ENCODE measurements at places on chromosomes 4 and X.

DNA sequence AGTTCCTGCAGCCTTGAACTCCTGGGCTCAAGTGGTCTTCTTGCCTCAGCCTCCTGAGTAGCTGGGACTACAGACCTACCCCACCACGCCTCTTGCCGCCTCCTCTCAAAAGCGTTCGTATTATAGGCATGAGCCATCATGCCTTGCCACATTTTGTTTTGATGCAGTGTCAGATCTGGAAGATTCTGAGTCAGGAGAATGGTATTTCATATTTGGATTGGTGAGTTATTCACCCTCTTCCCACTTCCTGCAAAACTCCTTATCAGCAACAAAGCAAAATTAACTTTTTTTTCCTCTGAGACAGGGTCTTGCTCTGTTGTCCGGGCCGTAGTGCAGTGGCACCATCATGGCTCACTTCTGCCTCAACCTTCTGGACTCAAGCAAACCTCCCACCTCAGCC lies 29.6 kb downstream of the REST start:
- no peak for DNase-seq

- DNase-seq = no peak
Observed at GRCh38 chr4:184288451-184289178, 70.9 kb upstream of the ENPP6 start.

DNA sequence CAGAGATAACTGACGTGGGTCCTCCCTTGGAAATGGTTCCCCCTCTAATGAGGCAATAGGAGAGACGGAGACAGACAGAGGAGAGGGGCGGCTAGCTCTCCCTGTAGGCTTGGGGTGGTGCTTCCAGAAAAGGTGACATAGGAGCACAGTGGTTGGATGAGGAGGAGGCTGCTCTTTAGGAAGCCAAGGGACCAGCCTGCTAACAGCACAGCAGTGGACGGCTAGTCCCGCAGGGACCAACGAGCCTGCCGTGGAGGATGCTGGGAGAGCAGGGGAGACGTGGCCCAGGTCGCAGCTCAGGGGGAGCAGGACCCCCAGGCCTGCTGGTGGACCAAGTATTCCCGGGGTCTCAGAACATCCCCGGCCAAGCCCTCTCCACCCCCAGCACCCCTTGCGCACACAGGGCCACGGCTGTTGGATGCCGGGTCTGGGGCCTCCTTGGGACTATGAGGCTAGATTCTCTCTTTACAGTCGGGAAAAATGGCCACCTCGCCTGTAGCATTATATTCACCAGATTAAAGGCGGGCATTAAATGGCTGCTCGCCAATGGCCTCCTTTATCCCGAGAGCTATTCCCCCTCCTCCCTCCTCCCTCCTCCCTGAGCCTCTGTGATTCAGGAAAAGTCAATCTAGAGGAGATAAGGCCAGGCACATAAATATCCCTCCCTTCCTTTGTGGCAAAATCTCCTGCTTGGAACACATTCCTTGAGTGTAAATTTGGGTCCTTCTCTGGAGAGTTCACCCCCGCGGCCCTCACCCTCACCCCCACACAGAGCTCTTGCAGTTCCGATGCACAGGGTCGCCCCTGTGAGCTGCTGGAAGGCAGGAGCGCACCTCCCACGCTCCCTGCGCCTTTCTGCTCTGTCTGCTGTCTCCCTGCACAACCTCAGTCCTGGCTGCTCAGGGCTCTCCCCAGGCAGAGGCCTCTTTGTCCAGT lies 30.5 kb upstream of the NSG1 start:
- DNase-seq = no peak

DNA sequence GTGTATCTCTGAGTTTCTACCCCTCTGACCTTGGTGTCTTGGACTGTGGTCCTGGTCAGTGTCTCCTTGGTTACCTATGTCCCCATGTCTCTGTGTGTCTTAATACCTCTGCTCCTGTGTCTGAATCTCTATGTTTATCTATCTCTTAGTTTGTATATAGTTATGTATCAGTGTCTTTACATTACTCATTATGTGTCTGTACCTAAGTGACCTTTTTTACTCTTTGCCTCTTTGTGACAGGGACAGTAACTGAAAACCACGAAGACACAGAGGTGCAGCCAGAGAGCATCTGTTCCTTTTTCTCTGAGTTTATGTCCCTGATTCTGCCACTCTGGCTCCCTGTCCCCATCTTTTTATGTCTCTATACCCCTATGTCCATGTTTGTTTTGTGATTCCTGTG lies 49.4 kb downstream of the ITIH6 start:
- no peak for DNase-seq

GRCh38 chr4:48506716-48507115 lies 16.7 kb downstream of the ZAR1 start:
- no peak for DNase-seq

Data from brain (organoid and tissue), 16 donors.